ENCODE measurements at places on chromosomes 12 and 14.

- no peak for DNase-seq
These were observed 460.9 kb downstream of the ZFP36L1 start for GRCh38 chr14:68331991-68332390.

DNA sequence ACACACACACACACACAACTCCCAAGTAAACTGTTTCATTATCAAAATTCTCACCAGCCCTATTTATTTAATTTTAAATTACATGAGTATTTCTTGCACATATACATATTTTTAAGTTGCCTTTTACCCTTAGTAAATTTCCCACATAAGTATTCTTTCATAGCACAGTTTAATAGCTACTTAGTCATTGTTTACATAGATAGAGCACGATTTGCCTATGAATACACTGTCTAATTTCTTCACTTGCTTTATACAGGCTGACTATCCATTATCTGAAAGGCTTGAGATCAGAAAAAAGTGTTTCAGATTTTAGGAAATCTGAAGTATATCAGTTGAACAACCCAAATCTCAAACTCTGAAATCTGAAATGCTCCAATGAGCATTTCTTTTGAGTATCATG lies 30.9 kb downstream of the NIN start:
- DNase-seq = no peak

DNA sequence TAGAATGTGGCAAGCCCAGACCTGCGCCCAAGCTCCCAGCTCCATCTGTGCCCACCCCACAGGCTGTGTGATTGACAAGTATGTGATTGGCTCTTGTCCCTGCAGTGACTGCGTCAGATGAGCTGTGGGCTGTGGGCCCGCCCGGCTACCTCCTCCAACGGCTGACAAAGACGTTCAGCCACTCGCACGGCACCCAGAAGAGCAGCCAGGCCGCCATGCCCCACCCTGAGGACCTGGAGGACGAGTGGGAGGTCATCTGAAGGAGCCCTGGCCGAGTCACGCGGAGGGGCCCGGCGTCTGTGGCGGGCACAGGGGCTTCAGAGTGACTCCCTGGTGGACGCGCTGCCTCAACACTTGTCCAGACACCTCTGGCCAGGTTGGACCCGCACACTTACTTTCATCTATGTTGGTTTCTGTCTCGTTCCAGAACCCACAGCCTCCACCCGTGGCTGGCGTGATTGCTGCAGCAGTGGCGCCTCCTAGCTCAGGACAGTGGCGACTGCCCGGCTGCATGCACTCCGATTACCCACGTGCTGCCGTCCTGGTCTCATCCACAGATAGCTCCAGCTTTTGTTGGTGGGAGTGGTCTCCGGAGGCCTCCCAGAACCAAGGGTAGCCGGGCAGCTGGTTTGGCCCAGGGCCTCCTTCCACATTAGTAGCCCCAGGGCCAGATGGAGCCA lies 11.4 kb downstream of the ANKRD9 start:
- DNase-seq = no peak

DNA sequence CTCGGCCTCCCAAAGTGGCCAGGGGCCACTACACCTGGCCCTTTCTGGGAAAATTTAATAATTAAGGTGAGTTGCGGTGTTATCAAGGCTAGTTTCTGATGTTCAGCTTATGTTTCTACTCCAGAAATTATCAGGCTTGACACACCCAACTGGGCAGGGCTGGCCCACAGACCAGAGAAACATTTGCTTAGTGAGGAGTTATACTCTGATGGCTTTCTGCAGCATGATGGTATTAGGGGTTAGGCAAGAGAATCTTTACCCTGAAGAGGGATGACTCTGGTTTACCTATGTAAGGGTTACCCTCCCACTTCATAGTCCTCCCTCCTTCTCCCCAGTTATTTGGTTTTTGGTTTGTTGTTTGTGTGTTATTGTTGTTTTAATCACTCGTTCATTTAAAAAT lies 24.5 kb upstream of the HECTD1 start:
- DNase-seq = no peak

DNA sequence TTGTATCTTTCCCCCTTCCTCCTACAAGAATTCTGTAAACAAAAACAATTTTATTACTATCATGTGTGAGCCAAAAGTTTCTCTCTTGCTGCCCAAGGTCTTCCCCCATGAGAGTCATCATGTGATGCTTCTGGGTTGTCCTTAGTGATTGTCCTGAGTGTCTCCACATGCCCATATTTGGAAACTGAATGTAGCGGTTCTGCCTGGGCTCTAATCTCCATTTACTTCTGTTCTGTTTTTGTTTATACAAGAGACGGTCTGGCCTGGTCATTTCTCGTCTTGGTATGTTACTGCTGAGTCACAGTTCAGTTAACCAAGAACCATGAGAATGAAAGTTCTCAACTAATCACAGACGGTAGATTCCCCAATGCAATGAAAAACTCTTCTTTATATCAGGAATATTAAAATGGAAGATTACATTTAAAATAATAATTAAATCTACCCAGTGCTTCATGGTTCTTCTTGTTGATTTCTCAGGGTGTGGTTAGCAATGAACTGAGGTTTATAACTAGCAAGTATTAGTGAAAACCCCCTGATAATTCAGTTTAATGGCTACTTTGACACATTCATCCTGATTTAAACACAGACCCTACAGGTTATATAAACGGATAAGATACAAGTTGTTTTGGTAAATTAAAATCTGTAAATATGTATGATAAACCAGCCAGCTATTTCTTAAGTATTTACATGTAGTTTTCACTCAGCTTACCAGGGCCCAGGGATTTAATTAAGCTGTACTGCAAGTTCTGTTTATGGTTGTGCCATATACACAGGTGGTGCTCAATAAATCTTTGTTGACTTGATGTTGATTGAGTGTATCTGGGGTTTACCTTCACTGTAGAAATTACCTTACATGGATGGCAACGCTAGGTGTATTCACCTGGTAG lies 81.1 kb downstream of the PELI2 start:
- no peak for DNase-seq

GRCh38 chr14:42374332-42374731 lies 767.7 kb downstream of the LRFN5 start:
- DNase-seq = no peak

DNA sequence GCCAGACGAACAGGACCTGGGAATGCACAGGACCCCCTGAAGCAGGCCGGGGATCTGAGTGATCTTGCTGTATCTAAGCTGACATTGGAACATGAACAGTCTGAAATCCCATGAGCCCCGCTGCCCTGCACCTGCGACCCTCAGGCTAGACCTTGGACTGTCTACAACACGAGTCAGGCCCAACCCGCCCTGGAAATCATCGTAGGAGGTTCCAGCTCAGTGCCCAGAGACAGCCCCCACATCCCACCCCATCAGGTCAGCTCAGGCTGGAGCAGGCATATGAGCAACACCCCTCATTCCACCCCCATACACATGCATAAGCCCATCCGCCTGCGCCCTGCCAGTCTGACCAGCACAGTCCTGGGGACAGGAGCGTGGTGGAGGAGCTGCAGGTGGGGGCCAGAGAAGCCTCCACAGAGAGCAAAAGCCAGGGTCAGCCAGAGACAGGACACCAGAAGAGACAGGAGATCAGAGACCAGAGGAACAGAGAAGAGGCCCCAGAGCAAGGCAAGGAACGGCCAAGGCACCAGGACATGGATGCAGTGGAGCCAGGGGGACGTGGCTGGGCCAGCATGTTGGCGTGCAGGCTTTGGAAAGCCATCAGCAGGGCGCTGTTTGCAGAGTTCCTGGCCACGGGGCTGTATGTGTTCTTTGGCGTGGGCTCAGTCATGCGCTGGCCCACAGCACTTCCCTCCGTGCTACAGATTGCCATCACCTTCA lies at the start of gene AQP6:
AQP6 (plus strand) TSS at position 307 of the 720 bp plus-strand sequence; CDS start at position 534, 227 bp downstream.
- DNase-seq = no peak

DNA sequence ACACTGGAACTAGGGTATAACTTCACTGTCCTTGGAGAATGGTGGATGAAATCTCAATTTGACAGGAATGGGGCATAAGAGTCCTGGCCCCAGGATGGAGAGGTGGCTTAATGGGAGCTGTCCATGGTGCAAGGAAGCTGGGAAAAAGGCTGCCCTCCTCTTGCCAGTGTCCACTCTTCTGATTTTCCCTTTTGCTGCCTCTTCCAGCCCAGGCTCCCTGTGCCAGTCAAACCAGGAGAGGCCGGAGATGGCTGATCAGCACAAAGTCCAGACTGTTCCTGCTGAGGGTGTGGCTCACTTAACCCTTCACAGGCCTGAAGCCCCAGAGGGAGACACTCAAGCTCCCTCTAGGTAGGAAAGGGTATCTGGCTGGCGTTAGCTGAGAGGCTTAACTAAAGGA lies at the start of gene MYO1A:
MYO1A (minus strand) TSS at position 240 of the 400 bp plus-strand sequence. CDS start 1,806 bp downstream, outside the sequence.
- DNase-seq = no peak

DNA sequence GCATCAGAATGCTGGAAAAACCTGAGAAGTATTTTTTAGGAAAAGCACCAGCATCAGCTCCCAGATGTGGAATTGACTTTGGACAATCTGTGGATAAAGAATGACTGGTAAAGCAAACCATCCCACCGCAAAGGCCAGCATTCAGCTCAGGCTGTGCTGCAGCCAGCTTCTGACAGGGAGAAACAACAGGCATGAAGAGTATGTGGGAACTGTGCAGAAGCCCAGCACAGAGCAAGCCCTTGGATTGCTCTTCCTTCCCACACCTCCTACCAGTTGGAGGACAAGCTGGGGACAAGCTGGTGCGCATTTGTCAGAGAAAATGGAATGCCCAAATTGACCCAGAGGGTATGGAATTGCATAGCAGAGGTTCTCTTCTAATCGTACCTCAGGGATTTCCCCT lies 228.1 kb downstream of the ANO2 start:
- DNase-seq = no peak

DNA sequence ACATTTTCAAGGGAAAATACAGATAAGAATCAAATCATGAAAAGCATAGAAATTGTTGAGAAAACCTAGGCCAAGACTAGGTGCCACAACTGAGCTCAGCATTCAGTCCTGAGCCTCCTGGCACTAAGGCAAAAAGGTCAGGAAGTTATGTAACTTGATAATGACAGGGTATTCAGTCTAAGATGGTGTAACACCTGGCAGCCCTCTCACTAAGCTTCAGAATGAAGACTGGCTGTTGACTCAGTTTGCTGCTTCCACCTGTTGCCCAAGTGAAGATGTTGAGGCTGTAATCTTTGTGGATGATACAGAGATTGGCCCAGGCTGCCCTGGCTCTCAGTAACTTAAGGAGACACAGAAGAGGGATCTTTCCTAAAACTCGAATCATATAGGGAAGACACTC lies 19.6 kb downstream of the PROX2 start:
- DNase-seq = no peak

- DNase-seq = peak; percentile 25
These were observed 88.3 kb downstream of the OTOGL start for GRCh38 chr12:80187660-80188090.

- DNase-seq = no peak
These were observed 32.0 kb upstream of the LRRK2 start for GRCh38 chr12:40192704-40193255.

DNA sequence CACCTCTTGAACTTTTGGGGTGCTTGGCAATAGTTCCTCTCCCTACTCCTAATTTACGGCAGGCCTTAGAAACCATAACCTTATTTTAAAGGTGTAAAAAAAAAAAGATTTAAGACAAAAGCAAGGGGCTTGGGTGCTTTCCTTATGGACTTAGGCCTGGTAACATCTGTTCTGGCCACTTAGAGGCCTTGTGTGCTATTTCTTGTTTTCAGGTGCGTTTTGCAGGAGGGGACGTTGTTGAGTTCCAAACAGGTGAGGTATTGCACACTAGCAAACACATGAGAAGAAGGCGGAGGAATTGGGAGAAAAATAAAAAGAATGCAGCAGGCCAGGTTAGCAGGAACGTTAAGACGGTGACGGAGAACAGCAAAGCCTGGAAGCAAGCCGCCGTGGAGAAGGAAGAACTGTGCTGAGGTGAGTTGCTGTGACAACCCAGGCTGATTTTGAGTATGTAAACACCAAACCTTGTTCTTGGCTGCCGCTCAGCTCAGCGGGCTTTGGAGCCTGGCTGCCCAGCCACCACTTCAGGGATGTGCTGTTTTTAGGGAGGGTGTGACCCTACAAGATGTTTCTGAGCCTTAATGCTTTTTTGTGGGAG lies 17.3 kb downstream of the EMG1 start:
- DNase-seq = no peak

DNA sequence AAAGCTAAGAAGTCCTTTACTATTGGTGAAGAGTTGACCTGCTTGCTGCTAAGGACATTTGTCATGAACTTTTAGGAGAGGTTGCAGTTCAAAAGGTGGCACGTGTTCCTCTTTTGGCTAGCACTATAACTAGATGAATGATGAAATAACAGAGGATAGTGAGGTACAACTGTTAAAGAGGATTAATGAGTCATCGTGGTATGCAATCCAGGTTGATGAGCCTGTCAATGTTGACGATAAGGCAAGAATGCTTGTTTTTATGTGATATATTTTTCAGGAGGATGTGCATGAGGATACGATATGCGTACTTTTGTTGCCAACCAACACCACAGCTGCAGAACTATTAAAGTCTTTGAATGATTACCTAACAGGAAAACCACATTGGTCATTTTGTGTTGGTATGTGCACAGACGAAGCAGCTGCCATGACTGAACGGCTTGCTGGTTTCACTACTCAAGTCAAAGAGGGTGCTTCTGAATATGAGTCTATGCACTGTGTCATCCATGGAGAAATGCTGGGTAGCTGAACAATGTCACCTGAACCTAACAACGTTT lies 10.6 kb downstream of the CEP128 start:
- DNase-seq = no peak

DNA sequence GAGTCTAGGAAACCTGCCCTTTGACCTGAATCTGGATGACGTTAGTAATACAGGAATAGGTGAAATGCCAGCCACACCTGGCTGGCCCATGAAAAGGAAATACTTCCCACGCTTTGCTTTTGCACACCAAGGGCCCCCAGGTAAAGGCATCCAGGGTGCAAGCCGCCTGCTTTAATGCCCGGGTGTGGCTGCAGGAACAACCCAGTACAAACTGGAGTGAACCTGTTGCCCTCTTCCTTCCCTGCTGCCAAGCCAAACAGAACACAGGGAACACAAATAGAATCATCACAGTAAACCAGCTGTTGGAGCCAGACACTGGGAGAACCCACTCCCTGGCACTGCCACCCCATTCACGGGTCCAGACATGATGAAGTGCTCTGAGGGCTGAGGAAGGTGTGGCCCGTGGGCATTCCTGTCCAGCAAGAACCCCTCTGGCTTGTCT lies 24.2 kb upstream of the FOS start:
- DNase-seq = no peak

GRCh38 chr12:69007855-69008351 lies 74.9 kb upstream of the CPM start:
- DNase-seq = no peak

DNA sequence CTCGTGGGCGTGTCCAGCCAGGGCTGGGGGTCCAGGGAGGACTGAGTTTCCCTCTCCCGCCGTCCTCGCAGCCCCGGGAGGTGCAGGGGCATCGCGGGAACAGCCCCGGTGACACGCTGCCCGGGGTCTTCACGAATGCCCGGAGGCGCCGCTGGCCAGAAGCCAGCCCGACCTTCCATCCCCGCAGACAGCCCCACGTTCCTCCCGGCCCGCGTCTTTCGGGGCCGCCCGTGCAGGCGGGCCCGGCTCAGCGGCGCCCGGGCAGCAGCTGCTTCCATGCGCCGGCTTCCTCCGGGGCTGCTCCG lies 827 bp upstream of the TEDC1 start:
- no peak for DNase-seq

All from NCI-H1092 (cell line).